ENCODE measurements at places on chromosomes 2 and 18.

DNA sequence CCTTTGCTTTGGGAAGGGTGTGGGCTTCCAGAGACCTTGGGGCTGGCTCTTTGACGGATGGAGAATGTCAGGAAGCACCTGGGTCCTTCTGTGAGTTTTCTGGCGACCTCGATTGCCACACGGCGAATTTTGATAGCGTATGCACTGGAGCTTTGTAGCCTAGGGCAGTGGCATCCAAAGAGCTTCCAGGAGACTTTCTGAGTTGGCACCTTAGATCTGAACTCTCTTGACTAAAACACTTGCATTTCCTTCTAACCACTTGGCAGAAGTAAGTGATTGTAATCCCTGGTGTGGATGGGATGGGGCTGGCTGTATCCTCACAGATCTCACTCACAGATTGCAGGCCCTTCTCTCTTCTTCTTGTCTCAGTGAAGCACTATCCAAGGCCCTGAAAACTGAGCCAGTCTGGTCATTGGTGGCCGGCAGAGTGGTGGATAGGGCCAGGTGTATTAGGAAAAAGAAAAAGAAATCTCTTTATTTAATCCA, 7.8 kb downstream of the RNF144A start:
- DNase-seq: no peak

- no peak for DNase-seq
Observed at GRCh38 chr2:43123981-43124686, 102.3 kb downstream of the ZFP36L2 start.

- DNase-seq: no peak
Observed at GRCh38 chr18:26227051-26227670, 916 bp downstream of the TAF4B start.

DNA sequence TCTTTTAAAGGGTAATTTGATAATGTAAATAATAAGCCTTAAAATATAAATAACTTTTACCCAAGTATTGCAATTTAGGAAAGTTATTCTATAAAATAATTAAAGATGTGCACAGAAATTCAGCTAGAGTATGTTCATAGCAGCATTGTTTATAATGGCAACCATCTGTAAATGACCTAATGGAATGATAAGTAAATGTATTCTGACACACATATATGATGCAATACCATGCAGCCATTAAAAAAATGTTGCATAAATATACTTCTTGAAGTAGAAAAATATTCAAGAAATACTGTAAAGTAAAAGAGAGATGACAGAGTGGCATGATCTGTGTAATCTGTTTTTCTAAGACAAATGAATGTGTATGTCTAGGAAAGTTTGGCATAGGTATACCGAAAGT, 545.7 kb downstream of the ZEB2 start:
- no peak for DNase-seq

GRCh38 chr2:28434600-28434989, 41.9 kb downstream of the FOSL2 start:
- no peak for DNase-seq

GRCh38 chr2:217756375-217757107, 246.3 kb downstream of the TNS1 start:
- DNase-seq: peak; percentile 40

- DNase-seq: no peak
Observed at GRCh38 chr2:8059255-8059654, 622.6 kb upstream of the ID2 start.

DNA sequence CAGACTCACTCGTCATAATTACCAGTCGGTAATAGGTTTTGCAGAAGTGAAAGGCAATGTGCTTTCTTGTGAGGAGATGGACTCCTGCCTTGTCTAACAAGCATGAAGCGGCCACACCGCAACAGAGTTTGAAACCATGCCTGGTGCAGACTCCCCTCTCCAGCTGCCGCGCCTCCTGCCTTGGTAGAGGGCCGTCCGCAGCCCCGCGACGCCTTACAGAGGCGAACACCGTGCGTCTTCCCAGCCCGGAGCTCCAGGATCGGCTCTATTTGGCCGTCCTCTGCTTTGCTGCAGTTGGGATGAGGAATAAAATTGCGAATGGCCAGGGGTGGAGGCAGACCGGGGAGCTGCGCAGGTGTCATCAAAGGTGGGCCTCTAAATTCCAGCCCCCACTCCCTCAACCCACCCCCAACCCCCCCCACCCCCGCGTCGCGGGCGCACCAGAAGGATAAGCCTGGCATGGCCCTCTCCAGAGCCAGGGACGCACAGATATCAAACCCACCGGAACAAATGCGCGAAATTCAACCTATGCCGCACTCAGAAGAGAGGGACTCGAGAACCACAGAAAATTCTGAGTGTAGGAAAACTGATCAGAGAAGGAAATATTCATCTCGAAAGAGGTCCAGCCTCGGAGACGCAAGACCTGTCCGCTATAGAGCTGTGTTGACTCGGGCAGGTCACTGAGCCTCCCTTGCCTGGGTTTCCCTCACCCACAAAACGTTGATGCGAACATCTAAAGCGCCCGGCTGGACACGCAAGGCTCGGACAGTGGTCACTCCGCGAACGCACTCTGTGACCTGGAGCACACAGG, 1.1 kb downstream of the TRABD2A start:
- peak; percentile 46 for DNase-seq

DNA sequence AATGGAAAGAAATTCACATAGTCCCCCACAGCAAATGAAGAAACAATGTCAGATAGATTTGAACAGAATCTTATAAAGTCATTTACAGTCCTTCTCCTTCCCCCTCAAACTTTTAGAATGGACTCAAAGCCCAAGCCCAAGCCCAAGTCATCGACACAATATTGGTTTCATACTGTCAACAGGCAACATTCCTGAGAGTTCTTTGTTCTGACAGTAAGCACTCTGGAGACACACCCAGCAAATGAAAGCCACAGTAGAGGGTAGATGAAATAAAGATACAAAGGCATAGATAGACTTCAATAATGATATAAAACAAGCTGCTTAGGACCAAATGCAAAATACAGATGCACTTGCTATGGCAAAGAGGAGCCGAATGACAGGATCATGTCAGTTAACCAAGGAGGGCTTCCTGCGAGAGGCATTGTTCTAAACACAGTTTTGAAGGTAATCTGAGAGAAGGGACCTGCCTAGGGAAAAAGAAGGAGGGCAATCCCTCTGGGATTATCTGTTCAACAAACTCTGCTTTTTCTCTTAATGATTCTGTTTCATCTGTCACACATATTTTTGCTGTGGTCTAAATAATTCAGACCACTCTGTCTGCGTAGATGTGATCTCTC, 97.1 kb upstream of the MAP4K3 start:
- DNase-seq: no peak

GRCh38 chr2:216090369-216090786, 8.7 kb downstream of the TMEM169 start:
- no peak for DNase-seq

GRCh38 chr18:36035253-36035652, 32.1 kb downstream of the RPRD1A start:
- DNase-seq: no peak

- no peak for DNase-seq
Observed at GRCh38 chr2:177669625-177670330, 277.2 kb downstream of the AGPS start.

GRCh38 chr18:24022161-24022560, 7.6 kb downstream of the TTC39C start:
- DNase-seq: no peak

GRCh38 chr2:157173740-157174184, 83.7 kb upstream of the GALNT5 start:
- no peak for DNase-seq

- no peak for DNase-seq
Observed at GRCh38 chr2:218888341-218888740, 7.7 kb downstream of the WNT10A start.

DNA sequence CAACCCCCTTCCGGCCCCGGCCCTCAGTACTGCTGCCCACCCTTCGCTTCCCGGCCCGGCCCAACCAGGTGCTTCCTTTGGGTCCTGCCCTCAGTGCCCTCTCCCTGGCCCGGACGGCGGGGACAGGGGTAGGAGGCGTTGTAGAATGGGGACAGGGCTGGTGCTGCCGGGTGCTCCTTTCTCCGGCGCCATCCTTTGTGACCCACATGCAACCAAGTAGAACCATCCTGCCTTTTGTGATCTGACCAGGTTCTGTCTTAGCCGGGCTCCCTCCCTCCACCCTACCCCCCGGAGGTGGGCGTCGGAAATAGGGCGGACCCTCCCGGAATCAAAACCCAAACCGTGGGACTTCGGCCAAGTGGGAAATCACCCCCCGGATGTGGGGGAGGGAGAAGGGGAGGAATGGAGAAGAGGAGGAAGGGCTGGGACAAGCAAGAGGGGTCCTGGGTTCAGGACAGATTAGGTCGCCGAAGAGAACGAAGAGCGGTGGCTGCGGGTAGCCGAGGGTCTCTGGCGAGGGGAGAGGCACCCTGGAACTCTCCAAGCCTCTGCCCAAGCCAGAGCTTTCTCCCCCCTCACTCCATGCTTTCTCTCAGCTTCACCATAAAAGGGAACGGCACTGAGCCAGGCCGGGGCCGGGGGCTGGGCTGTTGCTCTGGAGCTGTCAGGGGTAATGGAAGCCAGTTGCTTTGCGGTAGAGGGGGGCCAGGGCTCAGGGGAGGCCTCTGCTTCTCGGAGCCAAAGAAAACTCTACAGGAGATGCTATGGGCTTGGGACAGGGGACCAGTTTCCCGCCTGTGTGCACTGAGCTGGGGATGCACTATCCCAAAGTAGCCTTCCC, 756 bp upstream of the OST4 start:
- no peak for DNase-seq

DNA sequence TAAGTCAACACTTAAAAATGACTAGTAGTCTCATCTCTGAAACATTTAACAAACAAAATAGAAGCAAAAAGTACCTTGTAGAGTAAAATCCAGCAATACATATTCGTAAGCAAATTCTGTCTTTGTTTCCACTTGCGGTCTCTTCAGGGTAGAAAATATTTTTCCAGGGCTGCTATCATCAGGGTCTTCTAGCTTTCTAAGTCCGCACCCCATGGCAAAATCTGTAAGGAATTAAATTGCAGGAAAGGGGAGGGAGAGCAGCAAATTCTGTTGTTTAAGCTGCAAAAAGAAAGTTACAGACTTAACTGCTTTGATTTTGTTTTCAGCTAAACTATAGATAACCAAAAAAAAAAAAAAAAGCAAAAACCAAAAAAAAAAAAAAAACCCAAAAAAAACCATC, at the start of gene RFTN2:
Gene RFTN2, minus strand, starts transcription at position 342 of the 400 bp plus-strand sequence. Its CDS starts 129 bp downstream, at position 213.
- DNase-seq: no peak

DNA sequence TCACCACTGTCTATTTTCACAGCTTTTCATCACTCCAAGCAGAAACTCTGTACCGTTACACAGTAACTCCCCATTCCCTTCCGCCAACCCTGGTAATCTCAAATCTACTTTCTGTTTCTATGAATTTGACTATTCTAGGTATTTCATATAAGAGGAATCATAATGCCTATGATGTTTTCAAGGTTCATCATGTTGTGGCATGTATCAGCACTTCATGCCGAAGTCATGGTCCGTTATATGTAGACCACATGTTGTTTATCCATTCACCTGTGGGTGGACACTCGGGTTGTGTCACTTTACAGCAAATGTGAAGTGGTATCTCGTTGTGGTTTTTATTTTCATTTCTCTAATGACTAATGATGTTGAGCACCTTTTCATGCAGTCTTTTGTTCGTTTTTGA, 21.6 kb downstream of the CPSF3 start:
- peak; percentile 19 for DNase-seq

GRCh38 chr2:23617811-23618215, 232.8 kb downstream of the KLHL29 start:
- no peak for DNase-seq

DNA sequence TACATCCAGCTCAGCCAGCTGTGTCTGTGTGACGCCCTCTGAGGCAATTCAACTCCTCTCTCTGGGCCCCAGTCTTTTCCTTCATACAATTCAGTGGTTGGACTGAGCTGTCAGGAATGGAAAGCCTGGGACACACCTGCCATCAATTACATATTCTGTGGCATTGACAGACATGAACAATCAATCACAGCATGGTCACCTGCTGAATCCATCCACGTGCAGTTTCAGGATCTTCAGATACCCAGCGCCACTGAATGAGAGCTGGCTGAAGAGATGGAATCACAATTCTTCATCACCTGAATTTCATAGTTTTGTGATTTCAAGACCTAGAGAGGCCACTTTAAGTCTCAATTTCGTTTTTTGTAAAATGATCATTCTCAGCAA, 5.1 kb downstream of the ADRA2B start:
- DNase-seq: no peak
